Activated naive CD4-positive, alpha-beta T cell (primary cell): ENCODE measurements at places on chromosomes 6 and 20.

DNA sequence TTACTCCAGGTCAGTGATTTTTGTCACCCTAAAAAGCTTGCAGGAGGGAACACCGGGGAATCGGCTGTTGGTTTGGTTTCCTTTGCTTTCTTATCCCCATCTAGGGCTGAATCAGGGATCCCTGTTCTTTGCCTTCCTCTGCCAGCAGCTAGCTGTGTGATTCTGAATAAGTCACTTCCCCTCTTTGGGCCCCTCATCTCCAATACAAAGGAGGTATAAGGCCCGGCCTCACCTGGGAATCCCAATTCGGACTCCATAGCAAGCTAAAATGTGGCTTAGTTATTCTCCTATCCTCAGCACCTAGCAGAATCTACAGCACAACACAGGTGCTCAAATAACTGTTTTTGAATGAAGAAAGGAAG, 18.5 kb upstream of the ARMC12 start:
- no peak for DNase-seq

- no peak for DNase-seq
These were observed 53.7 kb downstream of the HFE start for GRCh38 chr6:26140967-26141294.

- DNase-seq, result no peak
These were observed 95.8 kb downstream of the TMEM242 start for GRCh38 chr6:157227202-157228166.

- DNase-seq, result no peak
These were observed 74.0 kb upstream of the GJE1 start for GRCh38 chr6:142058551-142059290.

GRCh38 chr6:102488729-102489128, 1095.2 kb downstream of the GRIK2 start:
- DNase-seq, result no peak

GRCh38 chr6:63785006-63785405, 149.4 kb downstream of the PHF3 start:
- no peak for DNase-seq

- no peak for DNase-seq
These were observed 2.5 kb downstream of the PRRT1 start for GRCh38 chr6:32149092-32149755.

GRCh38 chr6:142702501-142703460, 242.2 kb downstream of the HIVEP2 start:
- DNase-seq, result no peak

DNA sequence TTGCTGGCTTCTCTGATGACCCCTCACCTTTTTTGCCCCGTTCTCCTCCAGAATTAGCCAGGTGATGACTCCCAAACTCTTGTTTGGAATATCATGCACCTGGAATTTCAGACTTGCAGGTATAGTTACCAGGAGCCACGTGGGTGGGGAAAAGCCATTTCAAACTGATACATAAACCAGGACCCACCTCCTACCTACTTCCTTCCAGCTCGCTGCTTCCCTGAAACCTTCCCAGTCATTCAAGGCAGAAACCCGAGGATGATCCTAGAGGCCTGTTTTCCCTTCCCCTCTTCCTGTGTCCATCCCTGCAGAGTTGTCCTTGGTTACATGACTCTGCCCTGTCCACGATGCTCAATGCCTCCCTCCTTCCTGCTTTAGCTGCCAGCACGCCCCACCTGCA, 101.9 kb downstream of the MTHFD1L start:
- DNase-seq, result no peak

DNA sequence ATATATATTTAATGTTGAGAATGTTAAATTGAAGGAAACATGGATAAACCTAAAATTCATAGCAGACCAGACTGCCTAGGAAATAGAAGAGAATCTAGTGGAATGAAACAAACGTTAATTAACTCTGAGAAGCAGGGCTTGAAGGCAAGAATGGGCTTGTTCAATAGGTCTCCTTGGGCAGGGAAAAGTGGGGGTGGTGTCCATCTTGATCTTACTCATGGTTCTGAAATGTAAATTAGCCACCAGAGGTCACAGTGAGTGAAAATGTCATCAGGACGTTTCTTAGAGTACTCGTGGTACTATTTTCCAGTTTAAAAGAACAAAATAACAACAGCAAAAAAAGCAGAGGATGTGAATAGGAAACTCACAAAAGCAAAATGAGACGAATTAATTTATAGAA, 66.8 kb upstream of the BTBD3 start:
- DNase-seq, result no peak

- DNase-seq, result no peak
These were observed 181.9 kb downstream of the SCP2D1 start for GRCh38 chr20:18995455-18995854.

- no peak for DNase-seq
These were observed 266.3 kb downstream of the TPBG start for GRCh38 chr6:82629921-82630320.

GRCh38 chr6:30192076-30192475, 21.1 kb downstream of the TRIM26 start:
- DNase-seq, result no peak

GRCh38 chr6:36506611-36507010, 40.7 kb downstream of the STK38 start:
- DNase-seq, result no peak

DNA sequence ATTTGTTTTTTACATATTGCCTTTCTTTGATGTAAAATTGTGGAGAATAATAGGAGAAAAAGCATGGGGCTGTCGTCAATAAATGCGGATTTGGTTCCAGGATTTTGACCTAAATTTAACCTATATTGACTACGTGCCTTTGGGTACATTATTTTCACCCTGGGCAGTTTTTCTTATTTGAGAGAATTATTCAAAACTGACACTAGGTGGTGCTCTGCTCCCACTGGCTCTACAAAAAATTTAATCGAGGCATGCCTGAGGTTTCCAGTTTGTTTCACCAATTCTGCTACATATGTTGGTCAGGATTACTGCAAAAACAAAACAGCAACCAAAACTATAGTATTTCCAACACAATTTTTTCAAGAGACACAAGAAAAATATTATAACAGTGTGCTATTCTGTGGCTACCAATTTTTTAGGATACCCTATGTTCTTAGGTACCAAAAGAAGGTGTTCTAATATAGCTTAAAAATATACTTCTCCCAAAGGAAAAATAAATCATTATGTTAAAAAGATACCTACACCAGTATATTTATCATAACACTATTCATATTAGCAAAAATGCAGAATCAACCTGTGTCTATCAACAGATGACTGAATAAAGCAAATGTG, 48.6 kb upstream of the FABP7 start:
- DNase-seq, result no peak

GRCh38 chr6:52498538-52499017, 78.3 kb downstream of the TRAM2 start:
- no peak for DNase-seq

DNA sequence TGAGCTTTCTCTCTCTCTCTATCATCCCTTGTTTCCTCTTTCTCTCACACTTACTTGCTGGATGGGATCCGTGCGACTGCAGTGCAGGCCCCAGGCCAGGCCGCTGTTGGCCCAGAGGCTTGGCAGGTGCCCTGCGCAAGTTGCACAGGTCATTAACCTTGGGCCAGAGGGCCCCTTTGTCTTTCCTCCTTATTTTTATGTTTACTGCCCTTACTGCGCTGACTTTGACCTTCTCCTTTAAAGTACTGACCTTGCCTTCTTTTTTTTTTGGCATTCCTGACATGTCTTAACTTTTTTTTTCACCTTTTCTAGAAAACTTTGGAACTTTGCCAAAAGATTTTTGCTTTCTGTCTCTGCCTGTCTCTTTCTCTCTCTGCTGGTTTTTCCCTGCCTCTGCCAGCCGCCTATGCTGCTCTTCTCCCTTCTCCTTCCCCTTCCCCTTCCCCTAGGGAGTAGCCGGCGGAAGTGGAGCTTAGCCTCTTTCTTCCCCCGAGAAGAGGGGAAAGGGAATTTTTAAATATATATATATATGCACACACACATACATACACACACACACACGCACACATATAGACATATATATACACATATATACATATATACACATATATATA, 59.6 kb upstream of the CDH4 start:
- DNase-seq, result no peak

- no peak for DNase-seq
These were observed 75.9 kb upstream of the LOC128125822 start for GRCh38 chr6:63496361-63496804.

DNA sequence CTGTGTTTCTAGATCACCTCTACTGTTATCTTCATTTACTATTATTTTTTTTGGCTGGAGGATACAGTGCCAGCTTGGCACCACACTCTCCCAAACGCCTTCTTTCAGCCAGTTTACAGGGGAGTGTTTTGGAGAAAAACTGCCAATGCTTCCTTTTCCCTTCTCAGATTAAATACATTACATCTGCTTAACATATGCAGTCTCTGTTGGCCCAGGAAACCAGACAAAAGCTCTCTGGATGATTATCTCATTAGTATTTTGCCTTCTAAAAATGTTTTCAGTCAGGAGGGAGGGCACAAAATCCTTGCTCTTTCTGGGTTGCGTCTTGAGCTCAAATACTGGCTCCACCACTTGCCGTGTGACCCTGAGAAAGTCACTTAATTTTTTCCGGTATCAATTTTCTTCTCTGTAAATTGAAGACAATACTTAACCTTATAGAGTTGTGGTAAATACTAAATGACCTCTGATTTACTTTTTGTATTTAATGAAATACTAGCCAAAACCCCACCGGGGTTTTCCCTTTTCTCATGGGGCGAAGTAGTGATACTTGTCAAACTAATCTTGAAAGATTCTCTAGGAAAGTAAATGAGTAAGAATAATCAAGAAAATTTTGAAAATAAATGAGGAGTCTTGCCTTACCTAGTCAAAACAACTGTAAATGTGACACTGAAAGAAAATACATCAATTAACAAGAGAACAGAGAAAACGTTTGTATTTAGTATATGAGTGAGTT, 146.2 kb downstream of the MMS22L start:
- DNase-seq, result no peak

- DNase-seq, result no peak
These were observed 81.9 kb upstream of the IYD start for GRCh38 chr6:150286912-150287311.

- no peak for DNase-seq
These were observed 50.8 kb upstream of the TGM3 start for GRCh38 chr20:2244993-2245392.

GRCh38 chr6:84258268-84258667, 30.8 kb upstream of the CEP162 start:
- DNase-seq, result no peak

- no peak for DNase-seq
These were observed 300.7 kb downstream of the CLIC5 start for GRCh38 chr6:45714741-45715507.

- no peak for DNase-seq
These were observed 36.8 kb upstream of the DDR1 start for GRCh38 chr6:30847421-30847970.

GRCh38 chr6:42239736-42240375, 22.2 kb upstream of the MRPS10 start:
- DNase-seq, result no peak

GRCh38 chr6:45420083-45420908, 42.6 kb upstream of the SUPT3H start:
- DNase-seq, result peak; percentile 17

GRCh38 chr6:21953831-21954801, 342.7 kb downstream of the PRL start:
- no peak for DNase-seq
